ENCODE measurements at places on chromosomes 3 and 15.

DNA sequence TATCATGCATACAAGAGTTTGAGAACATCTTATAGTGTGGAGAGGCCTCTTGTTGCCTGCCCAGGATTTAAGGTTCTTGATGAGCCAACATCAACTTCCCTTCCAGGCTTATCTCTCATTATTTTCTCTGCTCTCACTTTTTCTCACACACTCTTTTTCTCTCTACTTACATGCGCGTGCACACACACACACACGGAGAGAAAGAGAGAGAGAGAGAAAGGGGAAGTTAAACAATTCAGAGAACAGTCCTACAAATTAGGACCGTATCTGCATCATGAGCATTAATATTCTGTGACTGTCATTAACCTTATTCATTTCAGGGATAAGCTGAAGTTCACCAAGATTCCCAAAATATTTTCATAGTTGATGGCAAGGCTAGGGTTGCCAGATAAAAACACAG lies 269.0 kb downstream of the ZNF621 start:
- DNase-seq: no peak

GRCh38 chr3:88259045-88259444 lies 109.3 kb downstream of the C3orf38 start:
- DNase-seq: no peak

DNA sequence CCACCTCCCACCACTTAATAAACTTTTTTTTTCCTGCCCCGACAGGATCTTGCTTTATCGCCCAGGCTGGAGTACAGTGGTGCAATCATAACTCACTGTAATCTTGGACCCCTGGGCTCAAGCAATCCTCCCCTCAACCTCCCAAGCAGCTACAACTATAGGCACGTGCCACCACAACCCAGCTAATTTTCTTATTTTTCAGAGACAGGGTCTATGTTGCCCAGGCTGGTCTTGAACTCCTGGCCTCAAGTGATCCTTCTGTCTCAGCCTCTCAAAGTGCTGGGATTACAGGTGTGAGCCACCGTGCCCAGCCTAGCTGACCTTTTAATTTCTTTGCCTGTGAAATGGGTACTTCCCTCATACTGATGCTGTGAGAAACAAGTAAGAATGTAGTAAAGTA lies 3.9 kb upstream of the C15orf40 start:
- no peak for DNase-seq

DNA sequence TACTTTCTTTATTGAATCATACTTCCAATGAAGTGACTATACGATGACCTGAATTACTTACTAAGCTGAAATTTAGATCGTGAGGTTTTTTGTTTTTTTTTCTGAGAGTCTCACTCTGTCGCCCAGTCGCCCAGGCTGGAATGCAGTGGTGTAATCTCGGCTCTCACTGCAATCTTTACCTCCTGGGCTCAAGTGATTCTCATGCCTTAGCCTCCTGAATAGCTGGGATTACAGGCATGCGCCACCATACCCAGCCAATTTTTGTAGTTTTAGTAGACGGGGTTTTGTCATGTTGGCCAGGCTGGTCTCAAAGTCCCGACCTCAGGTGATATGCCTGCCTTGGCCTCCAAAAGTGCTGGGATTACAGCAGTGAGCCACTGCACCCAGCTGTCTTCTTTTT lies 28.7 kb downstream of the SPPL2A start:
- no peak for DNase-seq

DNA sequence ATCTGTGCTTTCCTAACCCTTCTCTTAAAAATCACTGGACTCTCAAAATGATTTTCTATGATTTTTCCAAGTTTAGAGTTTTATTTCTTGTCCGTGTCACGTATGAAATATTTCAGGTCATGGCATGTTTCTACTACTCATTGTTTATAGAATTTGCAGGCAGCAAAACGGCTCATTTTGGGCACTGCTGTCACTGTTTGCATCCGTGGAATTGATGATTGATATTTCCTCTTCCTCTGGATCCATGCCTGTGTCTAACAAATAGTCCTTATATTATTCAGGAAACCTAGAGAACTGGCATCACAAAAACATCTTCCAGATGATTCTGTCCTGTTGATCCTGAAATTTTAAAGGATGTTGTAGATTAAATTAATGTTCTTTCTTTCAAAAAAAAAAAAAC lies 47.6 kb downstream of the LARS2 start:
- no peak for DNase-seq

DNA sequence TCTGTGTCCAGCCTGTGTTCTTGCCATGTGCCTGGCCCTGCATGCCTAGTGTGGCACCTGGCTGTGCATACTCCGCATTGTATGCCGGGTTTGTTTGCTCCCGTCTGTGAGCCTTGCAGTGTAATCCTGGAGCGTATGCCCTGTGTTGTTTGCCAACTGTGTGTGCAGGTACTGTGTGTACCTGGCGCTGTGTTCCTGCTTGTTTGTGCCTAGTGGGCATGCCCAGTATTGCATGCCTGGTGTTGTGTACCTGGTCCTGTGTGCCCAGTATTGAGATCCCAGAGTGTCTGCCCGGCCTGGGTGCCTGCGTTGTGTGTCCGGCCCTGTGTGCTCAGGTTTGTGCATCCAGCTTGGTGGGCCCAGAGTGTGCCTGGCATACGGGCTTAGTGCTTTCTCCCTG lies 54.5 kb upstream of the CHRNA7 start:
- DNase-seq: no peak

GRCh38 chr3:136535906-136536305 lies 216.3 kb downstream of the STAG1 start:
- DNase-seq: no peak

DNA sequence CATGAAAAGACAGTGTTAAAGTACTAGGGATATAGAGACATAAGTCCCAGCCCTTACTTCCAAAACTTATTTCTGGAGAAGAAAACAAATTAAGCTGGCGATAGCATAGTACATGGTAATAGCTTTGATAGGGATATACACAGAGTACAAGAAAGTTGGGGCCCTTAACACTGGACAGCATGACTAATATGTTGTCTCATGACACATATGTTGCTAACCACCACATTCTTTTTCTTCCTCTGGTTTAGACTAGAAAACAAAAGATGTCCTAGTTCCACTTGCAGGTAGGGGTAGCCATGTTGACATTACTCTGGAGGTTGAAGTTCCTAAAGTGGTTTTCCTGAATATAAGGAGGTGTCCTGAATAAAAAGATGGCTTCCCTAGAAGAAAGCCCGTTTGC lies 75.3 kb downstream of the RFX7 start:
- DNase-seq: no peak

DNA sequence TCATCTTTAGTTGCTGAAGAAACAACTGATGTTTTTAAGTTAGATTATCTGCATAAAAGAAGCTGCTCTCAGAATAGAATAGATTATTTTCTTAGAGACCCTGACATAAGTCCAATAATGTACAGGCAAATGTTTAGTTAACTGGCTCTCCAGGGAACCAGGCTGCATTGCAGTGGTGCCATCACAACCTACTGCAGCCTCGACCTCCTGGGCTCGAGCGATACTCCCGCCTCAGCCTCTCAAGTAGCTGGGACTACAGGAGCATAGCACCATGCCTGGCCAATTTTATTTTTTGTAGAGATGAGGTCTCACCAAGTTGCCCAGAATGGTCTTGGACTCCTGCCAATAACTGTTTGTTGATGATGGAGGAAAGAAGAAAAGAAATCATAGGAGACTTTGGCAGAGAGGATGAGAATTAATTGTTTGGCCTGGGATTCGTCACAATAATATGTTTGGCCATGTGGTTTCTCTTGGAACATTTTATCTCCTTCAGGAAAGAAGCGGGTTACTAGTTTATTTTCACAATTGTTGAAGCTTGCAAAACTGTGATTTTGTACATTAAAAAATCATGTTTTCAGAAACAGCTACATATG lies 429.2 kb downstream of the CADM2 start:
- DNase-seq: no peak

- DNase-seq: no peak
Measured at GRCh38 chr3:128275316-128276145, 122.2 kb downstream of the EEFSEC start.
